Hematopoietic multipotent progenitor cell treated with erythropoietin and hydrocortisone succinate and interleukin-3 and kit ligand, for 8 days (in vitro differentiated cells): ENCODE measurements at places on chromosomes 12 and 14.

GRCh38 chr12:10645910-10646309 lies 27.9 kb downstream of the STYK1 start:
- no peak for DNase-seq

DNA sequence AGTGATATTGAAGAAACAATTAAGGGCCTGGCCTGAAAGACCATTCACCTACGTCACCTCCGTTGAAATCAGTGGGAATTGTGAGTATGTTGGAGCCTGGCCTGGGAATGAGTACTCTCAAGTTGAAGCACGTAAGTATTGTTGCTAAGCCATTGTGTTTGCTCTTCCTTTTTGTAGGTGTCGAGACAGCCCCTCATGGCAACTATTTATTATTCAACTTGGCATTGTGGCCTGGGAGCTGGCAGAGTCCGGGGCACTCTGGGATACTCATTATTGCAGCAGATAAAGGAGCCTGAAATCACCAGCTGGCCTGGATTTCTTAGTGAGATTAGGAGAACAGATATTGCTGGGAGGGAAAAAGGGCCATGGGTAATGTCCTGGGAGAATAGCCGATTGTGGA lies 147.4 kb downstream of the C12orf75 start:
- DNase-seq: no peak

GRCh38 chr14:55180434-55180833 lies 11.0 kb downstream of the DLGAP5 start:
- DNase-seq: no peak

DNA sequence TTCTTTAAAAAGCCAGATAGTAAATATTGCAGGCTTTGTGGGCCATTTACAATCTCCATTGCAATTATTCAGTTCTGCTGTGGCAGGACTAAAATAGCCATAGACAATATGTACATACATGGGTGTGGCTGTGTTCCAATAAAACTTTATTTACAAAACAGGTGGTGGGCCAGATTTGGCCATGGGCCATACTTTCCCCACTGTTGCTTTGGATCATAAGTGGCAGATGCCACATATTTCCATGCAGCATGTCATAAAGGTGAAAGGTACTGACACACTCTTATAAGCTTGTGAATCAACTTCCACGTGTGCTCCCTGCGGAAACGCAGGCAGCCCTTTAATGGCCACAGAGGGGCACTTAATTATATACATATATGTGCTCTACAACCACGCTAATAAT lies 244.4 kb upstream of the FOXN3 start:
- no peak for DNase-seq

- DNase-seq: peak; percentile 46
Observed at GRCh38 chr14:63438065-63438757, 105.0 kb downstream of the PPP2R5E start.

DNA sequence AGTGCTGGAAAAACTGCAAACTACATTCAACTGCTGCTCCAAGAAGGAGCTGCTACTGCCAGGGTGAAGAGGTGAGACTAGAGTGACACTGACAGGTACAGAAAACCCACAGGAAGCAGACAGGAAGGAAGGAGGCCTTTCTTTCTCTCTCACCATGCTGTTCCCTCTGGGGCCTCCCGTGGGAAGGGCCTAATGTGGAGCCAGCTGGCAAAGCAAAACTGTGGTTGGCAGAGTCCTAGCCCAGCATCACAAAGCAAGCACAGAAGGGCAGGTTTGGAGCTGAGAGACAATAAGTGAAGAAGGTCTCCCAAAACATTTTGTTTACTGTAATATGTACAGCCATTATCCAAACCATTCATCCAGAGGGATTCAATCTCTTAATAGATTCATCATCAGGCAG lies 122.5 kb upstream of the MAX start:
- no peak for DNase-seq

- no peak for DNase-seq
Observed at GRCh38 chr12:53530061-53530460, 22.8 kb upstream of the NPFF start.

DNA sequence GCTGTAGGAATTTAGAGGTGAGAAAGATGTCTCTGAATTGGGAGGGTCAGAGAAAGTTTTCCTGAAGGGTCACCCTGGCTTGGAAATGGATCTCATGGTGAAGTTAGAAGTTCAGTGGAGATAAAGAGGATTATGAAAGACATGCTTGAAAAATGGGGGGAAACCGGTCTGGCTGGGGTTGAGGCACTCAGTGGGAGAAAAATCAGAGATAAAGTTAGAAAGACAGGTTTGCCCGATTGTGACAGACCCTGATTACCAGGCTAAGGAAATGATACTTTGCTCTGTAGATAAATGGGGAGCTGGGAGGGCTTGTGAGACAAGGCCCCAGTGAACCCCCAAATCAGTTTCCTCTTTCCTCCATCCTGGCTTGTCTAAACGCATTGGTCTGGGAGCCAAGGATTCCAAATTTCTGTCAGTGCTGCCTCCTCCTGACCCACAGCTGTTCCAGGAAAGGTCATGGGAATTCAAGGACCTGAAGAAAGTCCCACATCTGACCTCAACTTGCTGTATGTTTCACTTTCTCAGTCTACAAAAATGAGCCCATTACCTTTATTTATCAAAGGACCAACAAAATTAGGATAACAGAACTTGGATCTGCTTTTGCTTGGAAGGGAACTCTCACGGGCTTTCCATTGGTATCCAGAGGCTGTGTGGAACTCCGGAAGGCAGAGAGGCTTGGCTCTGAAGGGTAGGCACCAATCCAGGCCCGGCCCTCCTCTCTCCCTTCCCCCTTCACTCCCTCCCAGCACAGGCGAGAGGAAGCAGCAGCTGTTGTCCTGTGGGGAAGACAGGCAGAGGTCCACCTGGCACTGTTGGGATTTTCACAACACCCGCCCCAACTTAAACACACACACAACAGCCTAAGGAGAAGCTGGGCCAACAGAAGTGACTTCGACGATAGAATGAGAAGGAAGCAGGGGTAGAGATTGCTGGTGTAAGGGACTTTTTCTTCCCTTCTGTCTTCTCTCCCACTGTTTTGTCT lies 3.4 kb upstream of the RNASE7 start:
- no peak for DNase-seq

GRCh38 chr12:83843541-83843940 lies 1069.1 kb downstream of the SLC6A15 start:
- no peak for DNase-seq

- no peak for DNase-seq
Observed at GRCh38 chr12:99911081-99911480, 73.7 kb downstream of the ANKS1B start.

GRCh38 chr12:15334225-15334624 lies 11.9 kb downstream of the PTPRO start:
- DNase-seq: no peak

- no peak for DNase-seq
Observed at GRCh38 chr12:89864411-89864810, 155.8 kb upstream of the ATP2B1 start.
